ENCODE measurements at places on chromosomes 6 and 20.

DNA sequence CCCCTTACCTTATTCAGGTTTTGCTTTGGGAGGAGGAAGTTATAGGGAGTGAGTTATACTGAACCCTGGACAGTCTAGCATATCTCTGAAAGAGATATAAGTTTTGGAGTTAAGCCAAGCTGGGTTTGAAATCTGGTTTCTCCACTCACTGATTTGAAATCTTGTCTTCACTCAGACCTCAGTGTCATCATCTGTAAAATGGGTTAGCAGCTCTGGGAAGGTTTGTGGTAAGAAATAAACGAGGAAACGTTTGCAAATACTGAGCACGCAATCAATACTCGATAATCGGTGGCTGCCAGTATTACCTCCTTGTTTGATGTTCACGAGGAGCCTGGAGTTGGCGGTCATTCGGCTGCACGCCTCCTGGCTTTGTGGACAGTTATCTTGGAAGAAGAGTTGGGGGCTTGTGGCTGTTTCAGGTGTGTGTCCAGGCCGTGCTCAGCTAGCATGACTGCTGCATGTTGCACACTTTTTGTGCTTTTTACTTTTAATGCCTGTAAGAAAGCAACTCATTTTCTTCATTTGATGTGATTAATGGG, 61.8 kb downstream of the PAX1 start:
- DNase-seq: no peak

DNA sequence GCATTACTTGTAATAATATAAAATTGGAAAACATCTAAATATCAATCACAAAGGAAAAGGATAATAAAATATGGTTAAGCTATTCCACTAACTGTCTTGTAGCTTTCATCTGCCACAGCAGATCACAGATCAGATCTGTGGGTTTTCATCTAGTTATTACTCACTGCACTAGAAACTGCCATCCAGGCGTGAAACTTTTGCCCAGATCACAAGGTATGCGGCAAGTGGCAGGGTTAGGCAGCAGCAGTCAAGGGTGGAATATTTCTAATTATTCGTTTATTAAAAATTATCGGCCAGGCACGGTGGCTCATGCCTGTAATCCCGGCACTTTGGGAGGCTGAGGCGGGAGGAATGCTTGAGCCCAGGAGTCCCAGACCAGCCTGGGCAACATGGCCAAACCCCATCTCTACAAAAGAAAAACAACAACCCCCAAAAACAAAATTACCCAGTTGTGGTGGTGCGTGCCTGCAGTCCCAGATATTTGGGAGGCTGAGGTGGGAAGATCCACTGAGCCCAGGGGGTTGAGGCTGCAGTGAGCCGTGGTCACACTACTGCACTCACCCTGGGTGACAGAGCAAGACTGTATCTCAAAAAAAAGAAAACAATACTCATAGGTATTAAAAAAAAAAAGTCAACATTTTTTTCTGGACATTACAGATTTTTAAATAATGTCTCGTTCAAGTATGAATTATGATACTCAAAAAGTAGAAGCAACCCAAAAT, 32.1 kb downstream of the BEND3 start:
- DNase-seq: no peak

GRCh38 chr6:147382945-147383554, 125.4 kb upstream of the SAMD5 start:
- DNase-seq: no peak

DNA sequence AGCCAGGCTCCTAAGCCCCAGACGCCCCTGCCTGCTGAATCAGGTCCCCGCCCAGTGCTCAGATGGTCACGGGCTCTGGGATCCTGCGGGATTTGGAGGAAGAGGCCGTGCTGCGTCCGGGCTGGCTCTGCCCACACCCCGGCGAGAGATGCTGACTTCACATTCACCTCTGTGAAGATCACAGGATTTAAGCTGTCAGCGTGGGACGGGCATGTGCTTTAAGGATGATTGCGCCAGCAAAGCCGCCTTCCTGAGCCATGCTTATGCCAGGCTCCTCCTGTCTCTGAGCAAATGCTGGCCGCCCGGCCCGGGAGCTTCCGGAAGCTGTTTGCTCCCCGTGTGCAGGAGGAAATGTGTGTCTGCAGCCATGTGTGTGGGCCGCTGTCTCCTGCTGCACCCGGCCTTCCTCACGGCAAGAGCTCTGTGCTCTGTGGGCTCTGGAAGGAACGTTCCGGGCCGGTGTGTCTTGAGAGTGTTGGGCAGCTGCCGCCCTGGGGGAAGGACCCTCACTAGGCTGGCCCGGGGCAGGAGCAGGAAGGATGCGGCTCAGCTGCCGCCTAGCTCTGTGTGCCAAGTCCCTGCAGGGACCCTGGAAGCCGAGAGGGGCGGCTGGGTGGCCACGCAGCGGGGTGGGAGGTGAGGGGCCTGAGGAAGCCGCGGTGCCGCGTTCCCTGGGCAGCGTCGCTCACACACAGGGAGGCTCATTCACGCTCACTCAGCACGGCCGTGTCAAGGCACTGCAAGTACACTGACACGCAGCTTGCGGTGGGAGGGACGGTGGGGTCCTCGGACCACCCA, 19.0 kb upstream of the BHLHE23 start:
- no peak for DNase-seq

DNA sequence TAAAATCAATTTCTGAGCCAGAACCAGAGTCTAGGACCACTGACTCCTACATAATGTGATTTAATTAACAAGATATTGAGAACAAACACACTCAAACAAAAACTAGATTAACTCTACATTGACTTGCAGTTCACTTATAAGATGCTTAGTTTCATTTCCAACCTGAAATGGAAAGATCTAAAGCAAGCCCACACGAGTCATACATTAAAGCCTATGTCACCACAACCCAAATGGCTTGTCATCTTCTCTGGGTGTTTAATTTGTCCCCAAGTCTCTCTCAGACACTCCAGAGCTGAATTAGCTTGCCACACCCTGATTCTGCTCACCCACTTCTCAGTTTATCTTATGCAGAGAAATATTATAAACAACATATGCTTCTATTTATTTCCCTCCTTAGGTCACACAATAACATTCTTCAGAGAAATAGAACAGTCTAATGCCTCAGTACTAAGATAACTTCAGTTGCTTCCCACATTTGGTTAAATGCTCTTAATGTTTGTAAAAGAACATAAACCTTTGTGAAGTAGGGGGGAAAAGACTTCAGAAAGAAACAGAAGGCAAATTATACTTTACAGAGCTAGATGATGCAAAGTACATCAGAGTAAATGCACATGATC, 8.8 kb upstream of the FBXO30 start:
- no peak for DNase-seq

All from stimulated activated CD8-positive, alpha-beta memory T cell treated with anti-CD3 and anti-CD28 coated beads, Interleukin-2, amount 100 ng/mL, for 48 hours (primary cell).